ENCODE measurements at places on chromosomes 3 and 15.

DNA sequence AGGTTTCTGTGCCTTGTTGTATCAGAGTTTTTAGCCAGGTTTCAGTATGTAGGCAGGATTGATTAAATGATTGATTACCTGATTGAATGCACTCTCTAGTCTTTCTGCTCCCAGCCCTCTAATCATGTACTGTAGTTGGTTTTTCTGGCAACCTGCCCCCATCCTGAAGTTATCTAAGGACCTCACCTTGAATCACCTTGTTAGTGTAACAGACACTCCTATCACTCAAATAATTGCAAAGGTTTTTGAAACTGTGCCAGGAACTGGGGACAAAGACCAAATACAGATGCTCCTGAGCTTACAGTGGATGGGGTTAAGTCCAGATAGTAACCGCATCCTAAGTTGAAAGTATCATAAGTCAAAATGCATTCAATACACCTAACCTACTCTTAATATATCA is 141.5 kb upstream of the EIF1B start:
- DNase-seq: no peak

GRCh38 chr3:138066383-138066782 is 49.0 kb downstream of the DZIP1L start:
- no peak for DNase-seq

GRCh38 chr15:72599855-72600464 is 54.5 kb upstream of the GOLGA6B start:
- DNase-seq: peak; percentile 28

- no peak for DNase-seq
Observed at GRCh38 chr15:44527241-44527640, 9.7 kb upstream of the EIF3J start.

DNA sequence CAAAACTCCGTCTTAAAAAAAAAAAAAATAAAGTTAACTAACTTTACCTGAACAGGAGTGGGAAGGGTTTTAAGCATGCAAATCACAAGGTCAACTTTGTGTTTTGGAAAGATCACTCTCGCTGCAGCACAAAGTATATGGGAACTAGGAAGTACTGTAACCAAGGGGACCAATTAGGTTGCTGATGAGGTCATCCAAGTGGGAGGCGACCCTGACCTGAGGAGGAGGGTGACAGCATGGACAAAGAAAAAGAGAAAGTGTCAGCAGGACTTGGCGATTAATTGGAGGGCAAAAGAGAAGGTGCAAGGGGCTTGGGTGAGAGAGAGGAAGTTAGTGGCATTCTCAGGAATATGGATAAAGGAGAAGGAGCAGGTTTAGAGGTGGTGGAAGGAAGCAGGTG is 89.5 kb upstream of the ZBED2 start:
- no peak for DNase-seq

GRCh38 chr15:95304151-95304946 is 1026.2 kb upstream of the NR2F2 start:
- DNase-seq: no peak

- DNase-seq: peak; percentile 7
Observed at GRCh38 chr3:158847452-158847821, 45.6 kb downstream of the MFSD1 start.

GRCh38 chr15:47813748-47814384 is 96.6 kb downstream of the SEMA6D start:
- no peak for DNase-seq

DNA sequence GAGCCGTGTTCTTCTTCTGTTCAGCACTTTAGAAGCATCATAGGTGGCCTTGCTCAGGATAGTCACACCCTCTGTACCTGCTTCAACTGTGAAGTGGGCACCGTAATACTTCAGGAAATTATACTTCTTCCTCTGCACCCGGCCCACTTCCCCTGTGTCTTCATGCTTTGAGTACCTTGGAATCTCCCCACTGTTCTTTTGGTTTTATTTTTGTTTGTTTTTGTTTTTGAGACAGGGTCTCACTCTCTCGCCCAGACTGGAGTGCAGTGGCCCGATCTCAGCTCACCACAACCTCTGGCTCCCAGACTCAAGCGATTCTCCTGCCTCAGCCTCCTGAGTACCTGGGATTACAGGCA is 1.7 kb downstream of the P2RY14 start:
- no peak for DNase-seq
